ENCODE measurements at places on chromosomes 12 and 14.

- no peak for DNase-seq
These were observed 126.4 kb downstream of the RIMBP2 start for GRCh38 chr12:130589540-130590317.

DNA sequence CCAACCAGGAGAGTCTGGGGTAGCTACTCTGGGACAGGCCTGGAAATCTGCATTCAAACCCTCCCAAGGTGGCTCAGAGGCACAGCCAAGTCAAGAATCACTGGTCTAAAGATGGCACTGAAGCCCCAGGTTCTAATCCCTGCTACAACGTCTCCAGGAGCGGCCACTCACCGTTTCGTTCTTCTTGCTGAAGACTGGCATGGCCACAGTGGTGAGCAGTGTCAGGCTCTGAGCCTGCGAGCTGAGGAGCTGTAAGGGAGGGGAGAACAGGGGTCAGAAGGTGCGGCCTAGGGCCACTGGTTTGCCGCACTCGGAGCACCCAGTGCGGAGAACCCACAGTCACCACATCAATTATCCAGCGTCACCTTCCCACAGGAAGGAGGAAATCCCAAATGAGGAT is 38.8 kb downstream of the CACNA2D4 start:
- DNase-seq, result no peak

- no peak for DNase-seq
These were observed 199.9 kb upstream of the FOXN3 start for GRCh38 chr14:89616852-89617341.

GRCh38 chr12:46177025-46177424 is 91.8 kb downstream of the SLC38A1 start:
- no peak for DNase-seq

Data from NCI-H1930 (cell line).